Nephron progenitor cell (in vitro differentiated cells): ENCODE measurements at places on chromosomes 16 and 17.

- DNase-seq, result peak; percentile 26
These were observed 6.7 kb downstream of the TRPV1 start for GRCh38 chr17:3602499-3602898.

DNA sequence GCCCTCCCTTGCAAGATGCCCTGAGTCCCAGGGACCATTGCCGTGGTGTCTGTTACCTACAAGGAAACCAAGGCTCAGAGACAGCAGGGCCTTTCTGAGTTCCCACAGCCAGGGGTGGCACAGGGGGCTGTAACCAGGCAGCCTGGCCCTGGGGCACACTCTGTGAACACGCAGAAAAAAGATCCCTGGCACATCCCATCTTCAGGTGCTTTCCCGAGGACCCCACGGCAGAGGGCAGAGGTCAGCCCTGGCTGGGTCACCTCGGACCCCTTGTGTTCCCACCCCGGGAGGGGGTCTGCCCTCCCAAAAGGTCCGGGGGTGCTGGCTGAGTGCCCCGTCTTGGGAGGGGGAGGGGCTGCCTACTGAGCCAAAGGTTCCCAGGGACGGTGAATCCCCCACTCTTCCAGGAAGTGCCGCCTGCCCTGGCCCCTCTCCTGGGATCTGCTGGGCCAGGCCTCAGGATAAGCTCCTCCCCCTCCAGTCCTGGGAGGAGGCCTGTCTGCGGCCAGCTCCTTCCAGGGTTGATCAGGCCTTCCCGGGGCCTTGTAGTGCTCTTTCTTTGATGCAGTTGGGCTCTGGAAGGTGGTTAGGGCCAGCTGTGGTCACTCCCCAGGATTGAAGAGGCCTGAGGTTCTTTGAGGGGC lies 8.1 kb downstream of the GLIS2 start:
- peak; percentile 70 for DNase-seq

DNA sequence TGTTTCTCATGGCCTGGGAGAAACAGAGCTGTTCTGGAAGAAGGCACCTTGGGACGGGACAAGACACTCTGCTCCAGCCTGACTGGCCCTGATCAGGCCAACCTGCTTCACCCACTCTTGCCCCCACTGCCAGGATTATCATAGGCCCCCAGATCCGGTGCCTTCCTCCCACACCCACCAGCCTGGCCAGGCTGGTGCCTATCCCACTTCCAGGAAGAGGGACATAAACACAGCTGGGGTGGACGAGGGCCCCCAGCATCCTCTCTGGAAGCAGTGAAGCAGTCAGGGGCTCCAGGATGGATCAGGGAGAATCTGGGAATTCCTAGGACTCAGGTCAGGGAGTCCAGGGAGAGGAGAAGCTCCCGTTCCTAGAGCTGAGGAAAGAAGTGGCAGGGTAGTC lies 16.9 kb upstream of the ITGA3 start:
- no peak for DNase-seq

DNA sequence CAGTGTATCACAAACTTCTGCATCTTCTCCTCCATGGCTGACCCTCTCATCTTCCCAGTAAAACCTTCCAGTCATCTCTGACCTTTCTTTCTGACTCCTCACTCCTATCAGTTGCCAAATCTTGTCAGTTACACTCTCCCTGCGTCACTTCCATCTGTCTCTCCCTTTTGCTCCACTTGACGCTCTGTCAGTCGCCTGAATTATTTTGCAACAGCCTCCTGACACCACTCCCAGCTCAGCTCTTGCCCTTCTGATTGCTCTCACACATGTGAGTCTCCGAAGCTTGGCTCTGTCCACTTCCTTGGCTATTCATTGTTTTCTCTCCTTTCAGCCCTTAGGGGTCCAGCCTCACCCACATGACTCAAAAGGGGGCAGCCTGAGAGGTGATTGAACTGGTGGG lies 27.7 kb downstream of the DHRS7C start:
- no peak for DNase-seq

DNA sequence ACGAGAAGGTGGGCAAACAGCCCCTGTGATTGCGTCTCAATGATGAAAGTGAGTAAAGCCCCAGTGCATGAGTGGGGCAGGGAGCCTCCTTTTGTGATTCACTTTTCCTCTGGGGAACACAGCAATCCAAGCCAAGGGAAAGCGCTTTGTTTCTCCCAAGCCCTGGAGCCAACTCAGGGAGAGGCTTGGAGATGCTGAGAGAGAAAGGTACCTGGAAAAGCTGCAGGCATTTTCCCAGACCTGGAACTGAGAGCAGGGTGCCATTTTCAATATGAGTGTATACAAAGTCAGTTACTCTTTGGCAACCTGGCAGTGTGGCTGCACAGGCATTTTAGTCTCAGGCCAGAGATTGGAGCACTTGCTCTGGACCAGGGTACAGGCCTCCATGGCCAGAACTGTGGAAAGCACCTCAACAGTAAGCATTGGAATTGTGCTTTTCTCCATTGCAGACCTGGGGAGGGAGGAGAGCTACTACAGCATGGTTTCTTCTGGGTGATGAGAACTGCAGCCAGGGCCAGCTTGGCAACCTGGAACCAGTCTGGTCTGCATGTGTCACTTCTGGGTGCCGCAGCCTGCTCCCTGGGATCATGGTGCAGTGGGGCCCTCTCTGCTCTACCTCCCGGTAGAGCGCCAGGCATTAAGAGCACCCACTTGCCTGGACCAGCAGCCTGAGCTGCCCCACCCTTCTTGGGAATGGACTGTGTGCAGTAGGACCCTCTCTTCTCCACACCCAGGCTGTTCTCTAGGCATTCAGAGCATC lies 89.0 kb upstream of the CDH5 start:
- no peak for DNase-seq
